ENCODE measurements at places on chromosomes 5 and 9.

- no peak for DNase-seq
Observed at GRCh38 chr5:53779541-53779981, 219.1 kb downstream of the NDUFS4 start.

GRCh38 chr9:127049044-127049443 lies 73.4 kb downstream of the ANGPTL2 start:
- DNase-seq = no peak

- DNase-seq = no peak
Observed at GRCh38 chr5:28714907-28715698, 1676.7 kb upstream of the CDH9 start.

- DNase-seq = no peak
Observed at GRCh38 chr9:116653348-116654058, 33.6 kb upstream of the TRIM32 start.

GRCh38 chr9:90598191-90598590 lies 44.4 kb downstream of the DIRAS2 start:
- DNase-seq = no peak

All from stimulated activated CD8-positive, alpha-beta memory T cell treated with anti-CD3 and anti-CD28 coated beads, Interleukin-7, amount 100 ng/mL, for 24 hours (primary cell).